Activated CD8-positive, alpha-beta memory T cell treated with anti-CD3 and anti-CD28 coated beads for 1 hour (primary cell): ENCODE measurements at places on chromosomes 12 and 14.

GRCh38 chr14:59224341-59224740 lies 35.9 kb downstream of the DAAM1 start:
- DNase-seq, result no peak

DNA sequence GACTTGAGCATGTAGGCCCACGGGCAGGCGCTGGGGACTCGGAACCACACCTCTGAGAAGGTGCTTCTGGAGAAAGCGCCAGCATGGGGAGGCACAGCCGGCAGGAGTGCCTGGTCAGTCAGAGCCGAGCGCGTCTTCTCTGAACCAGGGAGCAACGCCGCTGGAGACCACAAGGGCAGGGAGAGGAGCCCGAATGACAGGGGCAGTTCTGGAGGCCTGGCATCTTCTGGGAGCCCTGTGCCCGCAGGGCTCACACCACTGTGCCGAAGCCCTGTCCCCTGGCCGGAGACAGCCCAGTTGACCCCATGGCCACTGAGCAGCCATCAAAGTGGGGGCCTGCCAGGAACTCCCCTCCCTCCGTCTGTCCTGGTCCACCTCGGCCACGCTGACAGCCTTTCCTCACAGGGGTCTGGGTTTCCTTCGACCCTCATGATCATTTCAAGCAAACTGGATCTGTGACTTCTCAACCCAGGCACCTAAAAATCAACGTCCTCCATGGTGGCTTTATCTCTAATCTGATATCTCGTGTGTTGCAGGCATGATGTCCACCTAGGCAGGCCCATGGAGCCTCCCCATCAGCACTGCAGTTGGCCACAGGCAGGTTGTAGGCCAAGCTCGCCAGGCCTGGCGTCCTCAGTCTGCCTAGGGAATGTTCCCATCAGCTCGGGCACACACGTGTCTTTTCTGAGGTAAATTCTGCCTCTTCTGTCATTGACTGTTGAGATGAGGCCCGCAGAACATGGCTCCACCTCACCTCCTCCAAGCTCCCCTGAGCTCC lies 299.3 kb upstream of the RTL1 start:
- no peak for DNase-seq

- peak; percentile 63 for DNase-seq
Observed at GRCh38 chr14:69574263-69574953, at the start of gene CCDC177. Gene CCDC177 (minus strand): TSS chr14:69574871. CDS start chr14:69573622, 1,249 bp downstream.

GRCh38 chr14:41899416-41899815 lies 292.7 kb downstream of the LRFN5 start:
- DNase-seq, result no peak

GRCh38 chr12:26612203-26612602 lies 220.8 kb downstream of the ITPR2 start:
- no peak for DNase-seq

DNA sequence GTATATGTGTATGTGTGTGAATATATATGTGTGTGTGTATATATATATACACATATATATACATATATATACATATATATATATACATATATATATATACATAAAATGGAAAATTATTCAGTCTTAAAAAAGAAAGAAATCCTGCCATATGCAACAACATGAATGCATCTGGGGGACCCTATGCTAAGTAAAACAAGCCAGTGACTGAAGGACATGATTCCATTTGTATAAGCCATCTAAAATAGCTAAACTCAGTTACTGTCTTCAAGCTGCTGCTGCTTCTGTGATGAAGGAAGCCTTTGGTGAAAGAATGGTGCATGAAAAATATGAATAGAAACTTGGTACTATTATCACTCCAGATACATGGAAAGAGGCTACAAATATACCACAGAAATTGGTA lies 118.6 kb downstream of the ATXN7L3B start:
- no peak for DNase-seq

GRCh38 chr12:88577537-88577936 lies 2.7 kb downstream of the KITLG start:
- DNase-seq, result no peak

DNA sequence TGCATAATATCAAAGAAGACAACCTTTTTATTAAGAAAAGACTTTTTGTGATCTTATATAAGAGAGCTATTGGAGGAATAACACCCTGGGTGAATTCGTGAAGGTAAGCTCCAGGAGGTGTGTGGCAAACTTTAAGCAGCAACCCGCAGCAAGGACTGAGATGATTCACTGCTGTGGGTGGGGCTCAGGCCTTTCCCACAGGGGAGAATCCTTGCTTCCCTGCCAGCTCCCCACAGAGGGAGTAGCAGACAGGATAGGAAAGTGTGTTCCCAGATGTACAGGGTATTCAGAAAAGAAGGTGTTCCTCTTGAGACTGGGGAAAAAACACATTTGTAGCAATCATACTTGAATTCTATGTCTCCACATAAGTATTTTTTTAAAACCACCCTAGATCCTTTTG lies 9.2 kb downstream of the NDUFA12 start:
- DNase-seq, result no peak

DNA sequence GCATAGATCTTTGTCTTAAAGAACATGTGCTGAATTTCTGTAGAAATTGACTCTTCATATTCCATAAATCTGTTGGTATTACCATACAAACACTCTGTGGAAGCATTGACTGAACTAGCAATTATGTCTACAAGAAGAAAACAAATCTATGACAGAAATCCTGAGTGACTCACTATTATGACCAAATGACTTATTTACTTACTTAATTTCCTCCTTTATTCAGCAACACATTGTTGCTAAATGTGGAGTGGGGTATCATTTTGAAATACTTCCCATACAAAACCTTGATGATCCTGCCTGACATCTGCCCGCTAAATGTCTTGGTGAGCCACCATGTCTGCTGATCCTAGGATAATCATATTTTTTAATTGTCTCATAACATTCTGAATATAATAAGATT lies 99.1 kb upstream of the SLCO1C1 start:
- DNase-seq, result no peak

GRCh38 chr12:75444429-75445136 lies 36.0 kb upstream of the GLIPR1 start:
- no peak for DNase-seq

DNA sequence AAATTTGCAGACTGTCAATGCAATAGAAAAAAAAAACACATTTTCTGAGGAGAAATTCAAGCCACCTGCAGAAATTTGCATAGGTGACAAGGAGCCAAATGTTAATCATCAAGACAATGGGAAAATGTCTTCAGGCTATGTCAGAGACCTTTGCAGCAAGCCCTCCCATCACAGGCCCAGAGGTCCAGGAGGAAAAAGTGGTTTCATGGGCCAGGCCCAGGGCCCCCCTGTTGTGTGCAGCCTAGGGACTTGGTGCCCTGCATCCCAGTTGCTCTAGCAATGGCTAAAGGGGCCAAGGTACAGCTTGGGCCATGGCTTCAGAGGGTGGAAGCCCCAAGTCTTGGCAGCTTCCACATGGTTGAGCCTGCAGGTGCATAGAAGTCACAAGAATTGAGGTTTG lies 60.6 kb downstream of the TC2N start:
- DNase-seq, result no peak

DNA sequence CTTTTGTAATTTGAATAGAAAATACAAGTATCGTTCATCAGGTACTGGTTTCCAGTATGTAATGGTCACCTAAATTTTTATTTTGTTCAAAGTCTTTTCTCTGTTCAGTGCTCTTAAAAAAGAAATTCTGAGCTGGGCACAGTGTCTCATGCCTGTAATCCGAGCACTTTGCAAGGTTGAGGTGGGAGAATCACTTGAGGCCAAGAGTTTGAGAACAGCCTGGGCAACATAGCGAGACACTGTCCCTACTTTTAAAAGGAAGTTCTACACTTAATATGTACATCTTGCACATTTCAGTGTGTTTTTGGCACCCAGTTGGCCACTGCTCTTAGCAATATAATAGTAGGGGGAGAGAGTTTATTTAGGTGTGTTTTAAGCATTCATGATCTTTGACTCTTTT lies 27.9 kb downstream of the PCNX1 start:
- DNase-seq, result no peak

DNA sequence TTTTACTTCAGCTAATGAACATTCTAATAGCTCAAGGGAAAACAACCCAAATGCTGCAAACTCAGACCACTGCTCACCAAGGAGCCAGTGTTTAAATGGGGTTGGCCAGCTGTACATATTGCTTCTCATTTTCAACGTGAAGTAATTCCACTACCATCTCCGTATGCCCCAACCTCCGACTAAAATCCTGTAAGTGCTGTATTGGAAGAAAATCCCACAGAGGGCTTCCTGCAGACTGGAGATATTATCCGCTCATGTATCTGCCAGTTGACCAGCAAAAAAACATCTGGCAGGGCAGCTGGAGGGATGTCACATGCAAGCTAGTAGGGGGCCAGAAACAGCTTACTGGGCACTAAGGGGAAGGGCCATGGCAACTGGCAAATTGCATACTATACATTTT lies 485.0 kb downstream of the SNAPC1 start:
- DNase-seq, result no peak

- no peak for DNase-seq
Observed at GRCh38 chr12:18932715-18933114, 194.8 kb downstream of the CAPZA3 start.

DNA sequence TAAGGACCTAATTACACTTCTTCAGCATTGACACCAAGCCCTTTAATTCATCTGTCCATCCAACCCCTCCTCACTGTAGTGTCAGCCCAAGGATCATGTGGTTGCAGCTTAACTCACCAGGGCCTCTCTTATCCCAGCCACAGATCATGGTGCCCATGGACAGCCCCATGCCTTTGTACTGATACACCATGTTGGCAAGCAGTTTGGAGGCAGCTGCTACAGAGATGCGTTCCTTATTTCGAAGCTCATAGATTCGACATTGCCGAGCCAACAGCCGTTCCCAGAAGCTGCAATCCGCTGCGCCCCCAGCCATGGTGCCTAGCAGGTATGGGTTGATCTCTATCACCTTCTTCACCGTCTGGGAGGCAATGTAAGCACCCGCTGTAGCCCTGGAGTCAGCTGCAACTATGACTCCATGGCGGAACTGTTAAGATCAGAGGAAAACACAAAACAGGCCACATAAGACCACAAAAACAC lies 1.4 kb downstream of the PSMB5 start:
- no peak for DNase-seq

DNA sequence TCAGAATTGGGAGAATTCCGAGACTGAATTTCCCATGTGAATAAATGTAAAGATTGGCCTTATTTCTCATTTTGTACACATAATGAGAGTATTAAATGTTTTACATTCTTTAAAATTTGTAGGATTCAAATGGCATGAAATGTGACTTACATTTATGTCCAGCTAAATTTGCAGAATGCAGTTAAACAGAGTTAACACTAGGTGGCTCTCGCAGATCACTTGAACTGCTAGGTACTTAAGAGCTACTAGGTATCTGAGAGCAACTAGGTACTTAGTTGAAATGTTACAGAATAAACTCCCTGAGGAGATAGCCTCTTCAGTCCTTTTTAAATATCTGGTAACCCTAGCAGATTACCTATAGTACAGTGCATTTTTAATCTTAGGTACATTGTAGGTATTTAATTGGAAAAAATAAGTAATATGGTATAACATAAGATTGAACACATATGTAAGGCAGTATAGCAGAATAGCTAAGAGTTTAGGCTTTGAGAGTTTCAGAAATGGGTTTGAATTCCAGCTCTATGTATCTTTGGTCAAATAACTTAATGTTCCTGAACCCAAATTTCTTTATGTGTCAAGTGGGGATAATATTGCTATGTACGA lies 73.8 kb downstream of the KIAA0586 start:
- no peak for DNase-seq

DNA sequence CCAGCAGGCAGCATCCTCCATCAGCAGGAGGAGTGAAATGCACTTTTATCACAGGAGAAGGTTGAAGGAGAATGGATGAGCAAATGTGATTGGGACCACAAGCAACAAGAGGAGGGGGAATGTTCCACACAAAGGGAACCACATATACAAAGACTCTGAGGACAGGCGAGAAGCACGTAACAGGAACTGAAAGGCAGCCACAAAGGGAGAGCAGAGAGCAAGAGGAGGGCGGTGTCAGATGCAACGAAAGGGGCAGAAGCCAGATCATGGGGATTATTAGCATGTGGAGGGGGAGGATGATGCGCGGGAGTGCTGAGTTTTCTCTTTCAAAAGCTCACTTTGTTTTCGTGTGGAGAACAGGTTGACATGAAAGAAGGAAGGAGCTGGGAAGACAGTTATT lies 241.1 kb downstream of the SPTSSA start:
- DNase-seq, result no peak

GRCh38 chr12:120229071-120229486 lies 28.2 kb upstream of the RPLP0 start:
- no peak for DNase-seq

- no peak for DNase-seq
Observed at GRCh38 chr12:79451365-79451764, 239.4 kb downstream of the PAWR start.

DNA sequence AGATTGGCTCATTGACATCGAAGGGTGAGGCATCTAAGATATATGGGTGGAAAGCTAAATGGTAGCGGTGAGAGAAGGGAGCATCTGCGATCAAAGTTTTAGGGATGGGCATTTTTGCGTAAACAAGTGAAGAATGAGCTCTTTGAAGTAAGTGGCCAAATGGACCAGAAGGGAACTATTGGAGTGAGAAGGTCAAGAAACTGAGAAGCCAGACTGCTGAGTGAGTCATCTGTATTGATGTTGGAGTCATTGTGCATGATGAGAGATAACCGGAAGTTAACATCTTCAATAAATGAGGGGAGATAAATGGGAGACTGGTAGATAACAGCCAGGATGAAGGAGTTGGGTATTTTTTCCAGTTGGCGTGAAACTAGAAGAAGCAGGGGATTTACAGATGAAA lies 271.9 kb upstream of the PDE3A start:
- DNase-seq, result no peak

DNA sequence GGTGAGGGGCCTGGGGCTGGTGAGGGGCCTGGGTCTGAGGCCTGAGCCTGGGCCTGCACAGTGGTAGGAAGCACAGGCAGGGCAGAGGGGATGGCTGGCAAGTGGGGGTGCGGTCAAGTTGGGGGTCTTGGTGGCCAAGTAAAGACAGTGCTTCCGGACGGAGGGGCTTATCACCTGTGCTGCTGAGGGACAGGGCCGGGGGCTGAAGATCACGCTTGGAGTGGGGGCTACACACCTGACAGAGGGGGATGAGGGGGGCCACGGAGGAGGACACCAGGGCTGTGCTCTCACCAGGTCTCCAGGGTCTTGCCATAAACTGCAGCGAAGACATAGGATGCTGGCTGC lies 12.2 kb downstream of the TEDC1 start:
- no peak for DNase-seq
